Activated CD8-positive, alpha-beta memory T cell treated with anti-CD3 and anti-CD28 coated beads for 36 hours (primary cell): ENCODE measurements at places on chromosomes 2 and 18. TPM values are rescaled to one million over a fixed set of nuclear protein-coding genes. Genes with fewer than 3 reads are reported as not detected.

The TGFA gene
- total RNA-seq = 0.11 TPM

The GCKR gene
- not detected for total RNA-seq

The UPP2 gene
- not detected for total RNA-seq

The SRD5A2 gene
- total RNA-seq = not detected

The RBM43 gene
- total RNA-seq = 2.2 TPM

The CXCR1 gene
- not detected for total RNA-seq

The ANKRD30B gene
- not detected for total RNA-seq

The PRLH gene
- not detected for total RNA-seq

The SAG gene
- total RNA-seq = 0.15 TPM

The NPAS2 gene
- 2.6 TPM for total RNA-seq

The MERTK gene
- 0.65 TPM for total RNA-seq

The MC2R gene
- total RNA-seq = not detected

The FOXD4L1 gene
- 0.21 TPM for total RNA-seq
